ENCODE measurements at places on chromosomes 1 and 21. TPM values are rescaled to one million over a fixed set of nuclear protein-coding genes. Genes with fewer than 3 reads are reported as not detected.
A peak's percentile ranks its signal among the peaks of the same experiment; 100 is the strongest.

The SMIM12 gene
- 21.3 TPM for total RNA-seq

The CHIT1 gene
- 0.39 TPM for total RNA-seq

The MAGOH gene
- total RNA-seq, result 18.6 TPM

The FAM151A gene
- not detected for total RNA-seq

The PRDX6 gene
- 478 TPM for total RNA-seq

GRCh38 chr1:166766942-166767341 is 72.3 kb upstream of the POGK start:
- H3K36me3 ChIP-seq, result no peaks in the 10 kb centered on the region
- no peak overlapping the region for H3K27ac ChIP-seq
- DNase-seq, result no peak
- no peak overlapping the region for H3K4me3 ChIP-seq
- no peaks in the 10 kb centered on the region for H3K27me3 ChIP-seq

- DNase-seq, result peak; percentile 25
- no peaks in the 10 kb centered on the region for H3K4me1 ChIP-seq
- H3K27ac ChIP-seq, result no peak overlapping the region
Observed at GRCh38 chr1:174262349-174263241, 103.3 kb downstream of the RABGAP1L start.

DNA sequence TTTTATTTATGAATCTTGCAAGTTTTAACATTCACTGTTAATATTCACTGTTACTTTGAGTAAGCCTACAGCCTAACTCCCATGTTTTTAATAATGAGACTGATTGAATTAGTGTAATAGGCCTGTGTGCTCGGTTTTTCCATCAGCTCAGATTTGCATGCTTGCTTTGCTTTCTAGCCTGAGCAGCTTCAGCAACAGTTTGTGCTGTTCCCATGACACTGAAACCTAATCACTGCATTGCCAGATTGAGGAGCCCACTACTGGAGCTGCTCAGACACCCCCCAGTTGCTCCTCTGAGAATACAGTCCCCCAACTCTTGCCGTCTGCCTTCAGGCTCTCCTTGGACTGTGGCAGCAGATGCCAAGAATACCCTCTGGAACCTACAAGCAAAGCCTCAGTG is 695.4 kb downstream of the BRINP3 start:
- no peaks in the 10 kb centered on the region for H3K36me3 ChIP-seq
- no peaks in the 10 kb centered on the region for H3K4me1 ChIP-seq
- no peak overlapping the region for H3K4me3 ChIP-seq
- H3K27ac ChIP-seq, result no peak overlapping the region
- H3K27me3 ChIP-seq, result no peaks in the 10 kb centered on the region
- no peak for DNase-seq

DNA sequence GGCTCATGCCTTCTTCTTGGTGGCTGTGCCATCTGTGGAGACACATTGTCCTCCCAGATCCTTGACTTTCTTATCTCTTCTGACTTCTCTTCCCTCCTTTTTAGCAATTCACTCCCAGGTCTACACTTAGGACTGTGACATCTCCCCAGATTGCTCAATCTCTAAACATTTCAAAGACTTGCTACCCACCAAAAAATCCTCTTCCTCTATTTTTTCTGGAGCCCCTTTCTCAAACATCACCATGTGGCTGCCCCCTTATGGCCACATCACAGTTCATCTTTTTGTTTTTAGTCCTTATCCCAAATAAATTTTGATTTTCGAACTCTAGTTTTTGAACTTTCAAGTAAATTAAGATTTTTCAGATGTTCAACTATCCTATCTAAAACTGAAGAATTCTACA is 148.6 kb upstream of the HOOK1 start:
- peaks cover 17% of the 10 kb centered on the region for H3K4me1 ChIP-seq
- H3K36me3 ChIP-seq, result no peaks in the 10 kb centered on the region
- no peak for DNase-seq
- no peak overlapping the region for H3K4me3 ChIP-seq
- H3K27ac ChIP-seq, result no peak overlapping the region

- H3K36me3 ChIP-seq, result peaks cover 12% of the 10 kb centered on the region
- H3K27ac ChIP-seq, result peak overlapping the region; percentile 97
- no peaks in the 10 kb centered on the region for H3K27me3 ChIP-seq
- no peak overlapping the region for H3K4me3 ChIP-seq
- no peak for DNase-seq
Observed at GRCh38 chr21:38811257-38811656, 5.5 kb downstream of the ETS2 start.

- no peak overlapping the region for H3K4me3 ChIP-seq
- no peaks in the 10 kb centered on the region for H3K4me1 ChIP-seq
- peak overlapping the region; percentile 90 for H3K27ac ChIP-seq
- DNase-seq, result peak; percentile 90
- H3K27me3 ChIP-seq, result no peaks in the 10 kb centered on the region
Observed at GRCh38 chr1:31954607-31955283, 16.6 kb upstream of the PTP4A2 start.

GRCh38 chr1:207191061-207191460 is 87.0 kb downstream of the C4BPA start:
- H3K4me3 ChIP-seq, result no peak overlapping the region
- DNase-seq, result no peak
- no peak overlapping the region for H3K27ac ChIP-seq

DNA sequence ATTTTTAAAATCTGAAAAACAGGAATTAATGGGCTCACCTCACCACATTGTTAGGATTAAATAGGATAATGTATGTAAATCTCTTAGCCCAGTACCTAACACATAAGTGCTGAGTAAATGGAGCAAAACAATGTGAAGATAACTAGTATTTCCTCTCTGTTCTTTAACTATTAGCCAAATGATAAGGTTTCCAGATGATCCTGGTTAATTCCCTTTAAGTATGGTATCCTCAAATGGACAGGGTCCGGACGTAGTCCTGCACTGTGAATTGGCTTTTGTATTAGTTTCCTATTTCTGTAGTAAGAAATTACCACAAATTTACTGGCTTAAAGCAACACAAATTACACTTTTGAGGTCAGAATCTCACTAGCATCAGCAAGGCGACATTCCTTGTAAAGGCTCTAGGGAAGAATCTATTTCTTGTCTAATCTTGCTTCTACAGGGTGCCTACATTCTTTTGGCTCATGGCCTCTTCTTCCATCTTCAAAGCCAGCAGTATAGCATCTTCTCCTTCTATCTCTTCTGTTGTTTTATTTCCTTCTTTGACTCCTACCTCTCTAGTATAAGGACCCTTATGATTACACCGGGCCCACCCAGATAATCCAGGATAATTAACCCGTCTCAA is 17.1 kb downstream of the SCAF4 start:
- no peak for DNase-seq
- H3K4me3 ChIP-seq, result no peak overlapping the region
- no peak overlapping the region for H3K27ac ChIP-seq
- H3K27me3 ChIP-seq, result no peaks in the 10 kb centered on the region
- H3K4me1 ChIP-seq, result peaks cover 31% of the 10 kb centered on the region

DNA sequence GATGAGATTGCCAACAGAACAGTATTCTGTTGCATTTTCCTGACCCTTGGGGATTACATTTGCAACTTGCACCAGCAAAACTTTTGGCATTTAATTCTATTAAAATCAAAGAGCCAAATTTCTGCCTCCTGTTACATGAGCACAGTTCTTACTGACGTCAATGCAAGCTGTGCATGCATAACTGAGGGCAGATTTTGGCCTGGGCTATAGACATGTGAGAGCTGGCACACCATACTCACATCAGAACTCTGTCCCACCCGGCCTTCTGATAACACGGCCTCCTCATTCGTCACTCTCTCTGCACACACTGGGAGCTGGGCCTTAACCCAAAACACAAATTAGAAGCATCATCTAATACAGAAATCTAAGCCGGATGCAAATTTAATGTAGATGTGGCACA is 31.5 kb downstream of the PAPPA2 start:
- H3K27ac ChIP-seq, result no peak overlapping the region
- no peaks in the 10 kb centered on the region for H3K36me3 ChIP-seq
- DNase-seq, result no peak
- no peak overlapping the region for H3K4me3 ChIP-seq
- H3K27me3 ChIP-seq, result no peaks in the 10 kb centered on the region

DNA sequence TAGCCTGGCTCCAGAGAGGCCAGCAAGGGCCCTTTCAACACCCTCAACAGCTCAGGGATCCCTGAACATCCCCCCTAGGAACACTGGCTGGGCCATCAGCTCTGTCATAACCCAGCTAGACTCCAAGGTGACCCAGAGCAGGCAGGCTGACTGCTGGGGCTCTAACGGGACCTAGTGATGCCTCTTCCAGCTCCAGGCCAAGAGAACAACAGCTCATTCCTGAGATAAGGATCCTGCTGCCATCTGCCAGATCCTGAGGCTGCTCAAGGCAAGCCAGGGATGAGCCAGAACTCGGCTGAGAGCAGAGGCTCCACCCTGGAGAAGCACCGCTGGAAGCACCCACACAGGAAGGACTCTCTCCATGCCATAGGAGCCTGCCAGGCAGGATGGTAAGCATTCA is 2.0 kb downstream of the VSIG8 start:
- H3K4me1 ChIP-seq, result no peaks in the 10 kb centered on the region
- H3K36me3 ChIP-seq, result no peaks in the 10 kb centered on the region
- no peak overlapping the region for H3K4me3 ChIP-seq
- no peak overlapping the region for H3K27ac ChIP-seq

DNA sequence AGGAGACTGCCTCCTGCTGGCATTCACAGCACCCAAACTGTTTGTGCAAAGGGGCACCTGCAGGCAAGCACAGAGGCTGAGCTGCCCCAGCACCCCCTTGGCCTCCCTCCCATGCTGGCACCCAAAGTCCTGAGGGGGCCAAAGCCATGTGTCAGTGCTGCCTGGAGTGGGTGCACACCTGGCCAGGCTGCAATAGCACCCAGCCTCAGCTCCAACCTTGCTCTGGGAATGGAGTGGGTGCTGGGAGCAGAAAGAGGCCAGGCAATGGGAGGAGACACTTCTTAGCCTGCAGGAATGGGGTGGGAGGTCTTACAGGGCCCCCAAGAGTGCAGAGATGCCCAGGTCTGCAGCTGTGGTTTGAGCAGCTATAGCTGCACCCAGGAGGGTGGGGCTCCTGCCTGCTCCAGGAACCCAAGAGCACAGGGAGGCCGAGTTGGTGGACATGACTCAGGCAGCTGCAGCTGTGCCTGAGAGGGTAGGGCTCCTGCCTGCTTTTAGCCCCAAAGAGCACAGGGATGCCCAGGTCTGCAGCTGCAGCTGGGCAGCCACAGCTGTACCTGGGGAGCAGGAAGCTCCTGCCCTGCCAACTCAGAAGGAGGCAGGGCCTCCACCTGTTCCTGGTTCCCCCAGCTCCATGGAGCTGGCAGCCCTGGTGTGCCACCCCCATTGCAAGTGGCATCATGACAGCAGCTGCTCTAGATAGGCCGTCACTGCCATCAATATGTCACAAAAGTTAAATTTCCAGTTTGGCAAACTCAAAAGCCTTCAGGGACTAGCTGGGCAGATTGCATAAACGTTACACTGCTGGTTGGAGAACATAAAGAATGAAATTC is 5.3 kb upstream of the CHD1L start:
- no peak overlapping the region for H3K4me3 ChIP-seq
- no peaks in the 10 kb centered on the region for H3K36me3 ChIP-seq
- no peak for DNase-seq
- H3K4me1 ChIP-seq, result no peaks in the 10 kb centered on the region
- no peaks in the 10 kb centered on the region for H3K27me3 ChIP-seq
- H3K27ac ChIP-seq, result no peak overlapping the region

- H3K27ac ChIP-seq, result peak overlapping the region; percentile 59
- no peak for DNase-seq
- H3K36me3 ChIP-seq, result peaks cover 5% of the 10 kb centered on the region
- no peak overlapping the region for H3K4me3 ChIP-seq
- no peaks in the 10 kb centered on the region for H3K4me1 ChIP-seq
Observed at GRCh38 chr21:43768868-43769167, 7.3 kb downstream of the CSTB start.

DNA sequence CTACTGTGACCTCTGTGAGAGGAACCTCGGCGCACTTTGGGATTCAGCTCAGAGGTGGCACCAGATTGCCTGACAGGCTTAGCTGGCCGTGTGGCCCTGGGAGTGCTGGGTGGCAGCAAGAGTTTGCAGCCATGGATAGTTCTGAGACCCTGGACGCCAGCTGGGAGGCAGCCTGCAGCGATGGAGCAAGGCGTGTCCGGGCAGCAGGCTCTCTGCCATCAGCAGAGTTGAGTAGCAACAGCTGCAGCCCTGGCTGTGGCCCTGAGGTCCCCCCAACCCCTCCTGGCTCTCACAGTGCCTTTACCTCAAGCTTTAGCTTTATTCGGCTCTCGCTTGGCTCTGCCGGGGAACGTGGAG is 67.5 kb downstream of the DISC1 start:
- no peaks in the 10 kb centered on the region for H3K27me3 ChIP-seq
- DNase-seq, result no peak
- H3K36me3 ChIP-seq, result no peaks in the 10 kb centered on the region
- H3K4me3 ChIP-seq, result no peak overlapping the region
- peaks cover 11% of the 10 kb centered on the region for H3K4me1 ChIP-seq

DNA sequence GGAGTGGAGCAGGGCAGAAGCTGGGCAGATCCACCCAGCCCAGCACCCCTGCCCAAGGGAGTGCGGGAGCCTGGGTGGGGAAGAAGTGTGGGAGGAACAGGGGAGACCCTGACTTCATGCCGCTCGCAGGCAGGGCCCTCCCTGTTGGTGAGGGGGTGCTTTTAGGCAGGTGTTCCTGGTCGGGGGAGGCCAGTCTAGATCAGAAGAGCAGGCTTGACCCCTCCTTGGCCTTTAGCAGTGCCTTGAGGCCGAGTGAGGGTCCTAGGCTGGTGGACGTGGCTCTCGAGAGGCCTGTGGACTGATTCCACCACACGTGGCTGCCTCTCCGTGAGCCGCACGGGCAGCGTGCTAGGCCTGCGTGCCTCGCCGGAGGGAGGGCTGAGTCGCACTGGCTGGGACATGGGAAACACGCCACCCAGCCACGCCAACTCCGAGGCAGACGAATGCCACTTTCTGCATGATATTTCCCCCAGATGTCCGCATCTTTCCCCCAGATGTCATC is 19.4 kb upstream of the COL18A1 start:
- no peaks in the 10 kb centered on the region for H3K4me1 ChIP-seq
- no peaks in the 10 kb centered on the region for H3K27me3 ChIP-seq
- H3K4me3 ChIP-seq, result no peak overlapping the region
- no peak overlapping the region for H3K27ac ChIP-seq
- DNase-seq, result no peak
- H3K36me3 ChIP-seq, result no peaks in the 10 kb centered on the region

- DNase-seq, result no peak
- no peak overlapping the region for H3K4me3 ChIP-seq
- no peak overlapping the region for H3K27ac ChIP-seq
Observed at GRCh38 chr1:50739125-50739524, 220.9 kb downstream of the FAF1 start.

GRCh38 chr1:88695781-88696180 is 11.7 kb downstream of the PKN2 start:
- H3K27me3 ChIP-seq, result no peaks in the 10 kb centered on the region
- H3K4me3 ChIP-seq, result no peak overlapping the region
- DNase-seq, result no peak
- H3K4me1 ChIP-seq, result no peaks in the 10 kb centered on the region

- no peak overlapping the region for H3K4me3 ChIP-seq
- H3K36me3 ChIP-seq, result no peaks in the 10 kb centered on the region
- H3K27me3 ChIP-seq, result no peaks in the 10 kb centered on the region
- DNase-seq, result no peak
- H3K27ac ChIP-seq, result peak overlapping the region; percentile 94
Observed at GRCh38 chr1:244052016-244052727, 1.1 kb downstream of the ZBTB18 start.

- no peak for DNase-seq
- H3K4me1 ChIP-seq, result no peaks in the 10 kb centered on the region
- no peak overlapping the region for H3K27ac ChIP-seq
- H3K36me3 ChIP-seq, result no peaks in the 10 kb centered on the region
Observed at GRCh38 chr1:106555571-106555970, 500.9 kb upstream of the PRMT6 start.

- H3K27ac ChIP-seq, result peak overlapping the region; percentile 14
- no peaks in the 10 kb centered on the region for H3K4me1 ChIP-seq
- no peak overlapping the region for H3K4me3 ChIP-seq
Observed at GRCh38 chr1:153763365-153764225, 11.6 kb upstream of the SLC27A3 start.
